ENCODE measurements at places on chromosomes 2 and 18.
A peak's percentile ranks its signal among the peaks of the same experiment; 100 is the strongest.

GRCh38 chr18:32454593-32454992, 16.1 kb downstream of the GAREM1 start:
- DNase-seq: no peak

- no peak for DNase-seq
Observed at GRCh38 chr2:88125344-88125923, 2.4 kb downstream of the FABP1 start.

DNA sequence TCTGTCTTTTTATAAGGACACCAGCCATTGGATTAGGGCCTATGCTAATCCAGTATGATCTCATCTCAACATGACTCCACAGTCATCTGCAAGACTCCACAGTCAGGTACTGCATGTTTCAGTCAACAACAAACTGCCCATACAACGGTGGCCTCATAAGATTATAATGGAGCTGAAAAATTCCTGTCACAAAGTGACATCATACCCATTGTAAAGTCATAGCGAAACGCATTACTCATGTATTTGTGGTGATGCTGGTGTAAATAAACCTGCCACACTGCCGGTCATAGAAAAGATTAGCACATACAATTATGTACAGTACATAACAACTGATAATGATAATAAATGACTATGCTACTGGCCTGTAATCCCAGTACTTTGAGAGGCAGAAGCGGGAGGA, 102.2 kb downstream of the TEX51 start:
- DNase-seq: peak; percentile 13

- DNase-seq: no peak
Observed at GRCh38 chr18:79918615-79919011, 32.8 kb downstream of the SLC66A2 start.

DNA sequence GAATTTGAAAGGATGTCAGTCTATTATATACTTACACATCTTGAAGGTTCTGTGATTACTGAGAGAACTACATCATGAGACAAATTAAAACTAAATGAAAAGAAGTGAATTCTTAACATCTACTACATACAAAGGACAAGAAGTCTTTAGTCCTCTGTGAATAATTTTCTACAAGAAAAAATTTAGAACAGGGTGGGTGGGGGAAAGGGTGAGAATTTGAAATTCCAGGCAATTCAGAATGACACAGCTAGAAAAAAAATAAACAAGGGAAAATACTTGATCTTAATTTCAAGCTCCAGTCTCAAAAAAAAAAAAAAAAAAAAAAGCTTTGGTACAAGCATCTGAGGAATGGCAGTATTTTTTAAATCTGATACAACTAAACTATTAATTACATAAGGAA, 15.5 kb downstream of the CUL3 start:
- no peak for DNase-seq

DNA sequence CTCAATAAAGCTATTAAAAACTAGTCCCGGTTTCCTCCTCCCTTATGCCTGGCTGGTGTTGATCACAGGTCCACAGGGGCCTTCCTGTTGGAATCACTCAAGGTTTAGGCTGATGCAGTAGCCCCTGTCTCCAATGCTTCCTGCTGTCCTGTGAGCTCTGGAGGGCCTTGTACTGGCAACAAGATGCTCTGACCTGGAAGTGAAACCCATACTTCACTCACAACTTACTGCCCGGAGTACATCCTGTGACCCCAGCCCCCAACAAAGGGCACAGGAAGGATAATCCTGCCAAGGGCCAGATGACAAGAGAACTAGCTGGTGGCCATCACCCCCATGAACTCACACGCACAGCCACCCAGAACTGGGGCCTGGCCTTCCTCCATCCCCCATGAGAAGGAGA, 50.3 kb downstream of the ZBTB7C start:
- DNase-seq: no peak

GRCh38 chr2:164850235-164850634, 8.6 kb upstream of the COBLL1 start:
- no peak for DNase-seq

GRCh38 chr2:109259671-109260070, 130.7 kb downstream of the SH3RF3 start:
- no peak for DNase-seq

- DNase-seq: no peak
Observed at GRCh38 chr2:157052685-157053224, 204.8 kb upstream of the GALNT5 start.

GRCh38 chr2:12767996-12768624, 51.4 kb downstream of the TRIB2 start:
- DNase-seq: no peak

DNA sequence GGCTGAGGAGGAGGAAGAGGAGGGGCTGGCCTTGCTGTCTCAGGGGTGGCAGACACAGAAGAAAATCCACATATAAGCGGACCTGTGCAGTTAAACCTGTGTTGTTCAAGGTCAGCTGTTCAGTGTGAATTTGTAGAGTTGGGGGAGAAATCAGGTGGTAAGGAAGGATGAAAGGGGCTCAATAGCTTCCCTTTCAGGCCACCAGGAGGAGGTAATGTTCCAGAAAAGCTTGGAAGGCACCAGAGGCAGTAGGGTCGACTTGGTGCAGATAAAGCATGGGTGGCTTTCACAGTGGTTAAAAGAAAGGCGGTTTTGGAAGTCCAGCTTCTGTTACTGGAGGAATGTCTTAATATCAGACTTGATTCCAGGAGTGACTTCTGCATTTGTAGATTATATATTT, 167.4 kb downstream of the THSD7B start:
- DNase-seq: no peak

DNA sequence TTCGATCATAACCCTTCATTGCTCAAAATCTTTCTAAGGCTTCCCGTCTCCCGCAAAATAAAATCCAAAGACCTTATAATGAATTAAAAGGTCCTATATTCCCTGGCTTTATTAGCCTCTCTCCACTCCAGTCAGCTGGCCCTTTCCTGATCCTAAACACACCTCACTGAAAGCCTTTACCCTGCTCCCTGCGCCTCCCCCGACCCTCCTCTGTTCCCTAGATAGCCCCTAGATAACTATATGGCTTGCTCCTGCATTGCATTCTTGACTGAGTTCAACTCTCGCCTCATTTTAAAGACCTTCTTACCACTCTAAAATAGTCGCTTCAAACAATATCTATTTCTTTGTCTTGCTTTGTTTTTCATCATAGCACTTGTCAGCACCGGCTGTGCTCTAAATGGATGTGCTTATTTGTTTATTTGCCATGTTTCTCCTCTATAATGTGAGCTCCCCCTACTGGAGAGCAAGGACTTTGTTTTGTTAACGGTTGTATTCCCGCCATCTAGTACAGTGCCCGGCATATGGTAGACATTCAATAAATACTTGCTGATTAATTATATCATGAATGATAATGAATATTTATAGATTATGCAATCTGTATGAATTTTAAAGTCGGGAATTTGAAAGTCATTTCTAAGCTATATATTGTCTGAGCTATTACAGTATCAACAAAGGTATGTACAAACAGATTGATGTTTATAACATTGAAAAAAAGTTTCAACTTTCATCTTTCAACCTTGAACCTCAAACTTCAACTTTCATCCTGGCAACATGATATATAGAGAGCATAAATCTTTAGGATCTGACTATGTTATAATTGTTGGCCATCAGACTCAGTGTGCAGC, 32.4 kb upstream of the VIT start:
- no peak for DNase-seq

GRCh38 chr2:190094316-190094871, 31.9 kb upstream of the MSTN start:
- no peak for DNase-seq

DNA sequence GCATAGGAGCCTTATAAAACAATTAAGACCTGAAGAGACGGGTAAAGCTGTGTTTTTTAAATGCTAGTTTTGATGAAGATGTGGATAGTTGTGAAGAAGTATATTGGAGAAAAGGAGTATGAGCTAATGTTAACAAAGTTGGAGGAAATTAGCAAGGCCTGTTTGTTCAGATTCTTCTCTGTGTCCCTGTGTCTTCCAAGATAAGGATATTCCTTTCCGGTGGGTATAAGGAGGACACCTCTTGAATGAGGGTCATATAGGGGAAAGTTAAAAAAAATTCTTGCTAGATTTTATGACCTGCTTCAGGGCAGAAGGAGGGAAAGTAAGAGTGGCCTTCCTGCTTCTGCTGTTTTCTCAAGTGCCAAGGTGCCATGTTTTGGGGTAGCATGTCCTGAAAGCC, 59.0 kb downstream of the CCDC68 start:
- DNase-seq: no peak

- no peak for DNase-seq
Observed at GRCh38 chr2:46259777-46260168, 37.4 kb upstream of the EPAS1 start.

- DNase-seq: no peak
Observed at GRCh38 chr2:9403924-9404323, 19.4 kb downstream of the ITGB1BP1 start.

GRCh38 chr2:212249451-212249850, 289.2 kb downstream of the ERBB4 start:
- no peak for DNase-seq

DNA sequence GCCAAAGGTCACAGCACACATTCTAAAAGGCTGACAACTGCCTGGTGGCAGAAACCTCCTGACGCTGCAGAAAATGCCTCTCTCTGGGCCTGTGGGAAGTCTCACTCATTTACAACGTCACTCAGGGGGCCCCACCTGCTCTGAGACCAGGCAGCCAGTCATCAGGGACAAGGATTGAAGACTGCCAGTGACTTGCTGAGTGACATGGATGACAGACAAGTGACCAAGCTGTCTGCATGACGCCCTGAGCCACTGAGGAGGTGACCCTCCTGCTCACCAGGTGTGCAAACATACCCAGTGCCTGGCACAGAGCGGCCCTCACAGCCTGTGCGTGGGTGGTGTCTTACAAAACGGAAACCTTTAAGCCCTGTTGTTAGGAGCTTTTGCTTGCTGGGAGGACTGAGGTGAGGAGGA, 392.4 kb downstream of the TNS1 start:
- peak; percentile 44 for DNase-seq

DNA sequence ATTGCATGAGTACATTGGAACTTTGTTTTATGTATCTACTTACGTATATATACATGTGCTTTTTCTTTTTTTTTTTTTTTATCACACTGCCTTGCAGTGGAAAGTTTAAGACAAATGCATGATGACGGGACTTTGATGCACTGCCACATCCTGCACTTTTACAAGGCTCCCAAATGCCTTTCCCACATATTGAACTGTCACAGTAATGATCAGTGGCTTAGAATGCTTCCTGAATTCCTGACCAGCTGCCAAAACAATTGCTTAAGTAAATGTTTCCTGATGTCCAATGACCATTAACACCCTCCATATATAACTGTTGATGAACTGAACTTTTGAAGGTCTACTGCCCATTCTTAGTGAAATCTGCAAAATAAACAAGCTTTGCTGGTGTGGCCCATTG, 60.2 kb downstream of the LYPD6B start:
- DNase-seq: no peak

- DNase-seq: no peak
Observed at GRCh38 chr18:50127516-50128210, 67.3 kb downstream of the MYO5B start.

GRCh38 chr18:40152859-40153258, 1802.2 kb upstream of the PIK3C3 start:
- DNase-seq: no peak

DNA sequence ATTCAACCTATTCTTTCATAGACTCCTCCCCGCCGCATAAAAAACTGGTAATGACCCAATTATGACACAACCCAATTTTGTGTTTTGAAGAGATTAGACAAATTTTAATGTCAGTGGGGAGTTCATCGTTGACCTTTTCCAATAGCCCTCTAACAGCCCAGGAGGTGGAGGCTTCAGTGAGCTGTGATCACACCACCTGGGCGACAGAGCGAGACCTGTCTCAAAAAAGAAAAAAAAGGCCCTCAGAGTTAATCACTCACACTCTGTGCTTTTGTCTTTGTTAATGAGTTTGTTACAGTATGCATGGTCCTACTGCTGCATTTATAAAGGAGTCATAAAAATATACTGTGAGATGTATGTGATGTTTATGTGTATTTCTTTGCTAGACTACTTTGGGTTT, 510.6 kb downstream of the CPS1 start:
- no peak for DNase-seq

GRCh38 chr2:225526760-225527390, 127.4 kb downstream of the NYAP2 start:
- DNase-seq: no peak

DNA sequence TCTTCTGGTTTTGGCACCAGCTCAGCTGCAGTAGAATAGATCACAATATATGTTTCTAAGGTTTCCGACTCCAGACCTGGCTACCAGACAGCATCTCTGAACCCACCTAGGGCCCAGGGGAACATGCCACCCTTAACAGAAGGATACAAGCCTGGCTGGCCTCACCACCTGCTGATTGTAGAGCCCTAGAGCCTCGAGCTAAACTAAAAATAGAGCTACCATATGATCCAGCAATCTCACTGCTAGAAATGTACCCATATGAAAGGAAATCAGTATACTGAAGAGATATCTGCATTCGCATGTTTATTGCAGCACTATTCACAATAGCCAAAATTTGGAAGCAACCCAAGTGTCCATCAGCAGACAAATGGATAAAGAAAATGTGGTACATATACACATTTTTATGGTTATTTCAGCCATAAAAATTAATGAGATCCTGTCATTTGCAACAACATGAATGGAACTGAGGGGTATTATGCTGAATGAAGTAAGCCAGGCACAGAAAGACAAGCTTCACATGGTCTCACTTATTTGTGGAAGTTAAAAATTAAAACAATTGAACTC, 242.4 kb upstream of the SLC39A10 start:
- DNase-seq: no peak

DNA sequence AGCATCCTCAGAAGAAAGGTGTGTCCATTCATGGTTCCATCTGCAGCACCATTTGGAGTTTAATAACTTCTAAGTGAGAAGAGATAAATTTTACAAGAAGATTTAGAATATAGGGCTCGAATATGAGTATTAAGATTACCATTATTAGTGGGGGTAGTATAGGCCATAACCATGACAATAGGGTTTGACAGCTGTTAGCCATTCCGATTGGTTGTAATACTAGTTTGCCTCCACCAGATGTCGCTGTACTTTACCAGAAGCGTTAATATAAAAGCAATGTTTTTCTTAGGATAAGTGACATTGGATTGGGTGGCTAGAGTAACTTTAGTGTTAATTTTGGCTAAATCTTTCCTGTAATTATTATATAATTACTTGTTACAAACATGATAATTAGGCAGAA, 107.5 kb upstream of the SRD5A2 start:
- DNase-seq: no peak

- no peak for DNase-seq
Observed at GRCh38 chr2:193806088-193806774, 1611.5 kb upstream of the TMEFF2 start.

- no peak for DNase-seq
Observed at GRCh38 chr18:56569416-56569815, 69.0 kb downstream of the TXNL1 start.

- DNase-seq: peak; percentile 28
Observed at GRCh38 chr2:12303181-12304030, 413.3 kb upstream of the TRIB2 start.

DNA sequence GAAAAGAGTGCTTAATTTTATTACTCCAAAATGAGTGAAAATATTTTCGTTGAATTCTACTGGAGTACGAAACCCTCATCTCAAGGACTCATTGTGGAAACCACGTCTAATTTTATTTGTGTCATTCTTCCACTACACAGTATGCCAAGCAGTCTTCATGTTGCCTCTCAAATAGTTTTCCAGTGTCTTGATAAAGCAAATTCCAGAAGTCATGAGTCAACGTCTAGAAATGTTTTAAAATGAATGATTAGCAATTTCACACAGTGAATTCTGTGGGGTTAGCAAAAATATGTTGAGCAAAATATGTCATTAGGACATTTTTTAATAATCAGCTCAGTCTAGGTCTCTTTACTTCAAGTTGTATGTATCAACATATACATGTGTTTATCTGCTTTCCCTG, 865.5 kb downstream of the DSC3 start:
- DNase-seq: no peak

GRCh38 chr2:152925547-152926448, 207.4 kb downstream of the ARL6IP6 start:
- peak; percentile 6 for DNase-seq
